ENCODE measurements at places on chromosomes 7 and 10.

DNA sequence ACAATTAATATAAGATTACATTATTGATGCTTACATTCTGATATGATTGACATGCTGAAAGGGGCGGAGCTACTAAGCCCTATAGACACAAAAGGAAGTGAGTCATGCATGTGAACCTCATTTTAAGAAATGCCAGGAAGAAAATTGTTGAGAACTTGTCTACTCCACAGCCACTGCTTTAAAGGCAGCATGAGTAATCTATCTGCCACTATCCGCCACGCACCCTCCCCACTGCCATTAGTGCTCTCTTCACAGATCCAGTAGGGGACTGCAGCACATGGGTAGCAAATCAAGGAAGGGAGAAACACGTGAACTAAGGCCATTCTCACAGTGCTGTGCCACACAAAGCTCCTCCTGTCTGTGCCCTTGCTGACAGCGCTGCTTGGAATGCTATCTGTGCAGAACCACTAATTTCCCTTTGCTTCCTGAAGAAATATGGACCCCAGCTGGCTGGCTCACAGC lies 524.8 kb downstream of the GRM8 start:
- no peak for DNase-seq

DNA sequence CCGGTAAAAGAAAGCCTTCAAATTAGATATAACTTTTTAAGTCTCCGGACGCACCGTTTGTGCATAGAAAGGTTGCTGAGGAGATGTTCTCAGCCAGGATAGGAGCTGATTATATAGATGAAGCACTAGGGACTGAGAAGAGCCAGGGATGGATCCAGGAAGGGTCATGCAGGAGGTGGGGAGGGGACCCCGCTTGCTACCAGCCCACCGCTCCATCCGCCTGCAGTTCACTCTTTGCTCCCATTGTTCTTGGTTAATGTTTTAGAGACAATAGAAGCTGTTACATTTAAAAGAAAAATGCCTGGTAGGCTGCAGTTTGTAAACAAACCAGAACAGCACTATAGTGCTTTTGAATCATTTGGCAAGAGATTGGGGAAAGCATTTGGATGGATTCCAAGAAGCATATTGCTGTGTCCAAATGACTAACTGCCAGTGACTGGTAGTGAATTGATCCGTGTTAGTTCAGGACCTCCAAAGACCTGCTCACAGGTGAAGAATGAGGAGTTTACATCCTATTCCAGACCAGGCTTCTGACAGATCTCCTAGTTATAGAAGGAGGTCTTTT lies 175.9 kb upstream of the TAC1 start:
- DNase-seq: no peak

- DNase-seq: no peak
Measured at GRCh38 chr10:49309691-49310411, 10.9 kb downstream of the C10orf71 start.

DNA sequence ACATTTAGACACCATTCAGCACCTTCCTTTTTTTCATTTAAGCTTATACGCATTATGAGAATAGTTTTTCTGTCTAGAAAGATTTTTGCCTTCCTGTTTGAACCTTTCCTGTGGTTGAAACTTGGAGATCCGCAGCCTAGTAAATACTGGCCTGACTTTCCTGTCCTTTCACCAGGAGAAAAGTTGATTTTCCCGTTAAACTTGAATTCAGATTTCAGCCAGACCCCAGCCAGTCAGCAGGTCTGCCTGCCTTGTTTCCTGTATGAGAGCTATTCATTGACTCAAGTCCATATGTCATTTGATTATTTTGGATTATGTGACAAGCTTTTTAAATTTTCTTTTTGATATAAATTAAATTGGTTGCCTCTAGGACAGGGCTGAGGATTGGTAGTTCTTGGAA lies 71.5 kb downstream of the EVX1 start:
- DNase-seq: no peak

- DNase-seq: no peak
Measured at GRCh38 chr7:94511718-94512117, 2.1 kb downstream of the CASD1 start.

- no peak for DNase-seq
Measured at GRCh38 chr7:30633223-30633622, 38.5 kb downstream of the GARS1 start.

GRCh38 chr10:70908406-70909296 lies 20.3 kb upstream of the PCBD1 start:
- no peak for DNase-seq

DNA sequence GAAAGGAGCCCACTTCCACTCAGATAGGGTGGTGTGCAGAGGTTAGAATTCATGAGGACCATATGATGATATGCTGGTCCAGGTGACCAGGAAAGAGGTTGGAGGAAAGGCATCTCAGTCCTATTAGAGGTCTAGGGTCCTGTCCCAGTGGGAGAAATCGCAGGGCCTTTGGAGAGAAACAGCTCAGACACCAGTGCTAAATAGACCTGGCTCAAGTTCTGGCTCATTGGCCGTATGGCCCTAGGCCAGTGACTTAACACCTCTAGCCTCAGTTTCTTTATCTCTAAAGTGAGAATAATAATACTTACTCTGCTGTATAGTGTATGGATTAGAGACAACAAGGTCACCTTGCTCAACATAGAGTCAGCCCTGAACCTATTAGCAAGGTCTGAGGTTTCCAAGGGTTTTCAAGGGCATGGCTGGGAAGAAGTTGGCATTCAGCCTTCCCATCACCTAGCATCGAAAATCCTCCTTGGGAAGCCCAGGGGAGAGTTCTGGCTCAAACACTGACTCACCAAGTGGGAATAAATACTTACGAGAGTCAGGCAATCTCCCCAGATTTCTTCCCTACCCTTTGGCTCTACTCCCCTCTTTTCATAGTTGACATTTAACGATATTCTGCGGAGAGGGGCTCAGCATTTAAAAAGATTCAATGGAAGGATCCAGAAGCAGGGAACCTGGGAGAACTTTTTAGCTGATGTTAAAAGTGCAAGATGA lies 473.1 kb upstream of the PODXL start:
- DNase-seq: no peak

- no peak for DNase-seq
Measured at GRCh38 chr10:121495719-121496118, 102.5 kb downstream of the FGFR2 start.

- DNase-seq: no peak
Measured at GRCh38 chr7:16916105-16916639, 34.4 kb upstream of the AGR3 start.

- no peak for DNase-seq
Measured at GRCh38 chr7:131501930-131502685, 54.3 kb downstream of the PODXL start.

DNA sequence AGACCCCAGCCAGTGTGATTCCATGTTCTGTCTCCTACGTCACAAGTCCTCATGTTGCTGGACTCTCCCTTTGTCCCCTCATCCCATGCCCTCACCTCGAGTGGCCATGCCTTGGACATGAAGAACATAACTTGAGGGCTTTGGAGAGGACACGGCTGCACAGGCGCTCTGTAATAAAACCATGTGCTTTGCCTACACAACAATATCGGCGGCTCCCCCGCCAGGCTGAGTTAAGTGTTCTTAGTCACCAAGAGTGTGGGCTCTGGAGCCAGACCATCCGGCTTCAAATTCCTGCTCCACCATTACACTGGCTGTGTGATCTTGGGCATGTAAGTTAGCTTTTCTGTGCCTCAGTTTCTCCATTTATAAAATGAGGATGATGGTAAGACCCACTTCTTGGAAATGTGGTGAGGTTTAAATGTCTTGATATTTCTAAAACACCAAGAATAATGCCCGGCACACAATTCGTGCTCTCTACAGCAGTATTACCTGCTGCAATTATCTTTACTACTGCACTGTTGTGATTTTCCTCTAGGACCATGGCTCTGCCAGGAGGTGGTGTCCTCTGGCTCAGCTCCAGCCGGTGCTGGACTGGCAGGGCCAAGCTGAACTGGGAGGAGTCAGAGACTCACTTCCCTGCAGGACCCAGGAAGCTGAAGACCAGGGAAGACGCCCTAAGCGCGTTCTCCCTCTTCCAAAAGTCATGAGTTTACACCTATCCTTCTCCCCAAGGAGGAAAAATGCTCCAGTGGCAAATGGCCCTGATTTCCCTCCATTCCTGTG lies 15.7 kb downstream of the SLIT1 start:
- DNase-seq: no peak

DNA sequence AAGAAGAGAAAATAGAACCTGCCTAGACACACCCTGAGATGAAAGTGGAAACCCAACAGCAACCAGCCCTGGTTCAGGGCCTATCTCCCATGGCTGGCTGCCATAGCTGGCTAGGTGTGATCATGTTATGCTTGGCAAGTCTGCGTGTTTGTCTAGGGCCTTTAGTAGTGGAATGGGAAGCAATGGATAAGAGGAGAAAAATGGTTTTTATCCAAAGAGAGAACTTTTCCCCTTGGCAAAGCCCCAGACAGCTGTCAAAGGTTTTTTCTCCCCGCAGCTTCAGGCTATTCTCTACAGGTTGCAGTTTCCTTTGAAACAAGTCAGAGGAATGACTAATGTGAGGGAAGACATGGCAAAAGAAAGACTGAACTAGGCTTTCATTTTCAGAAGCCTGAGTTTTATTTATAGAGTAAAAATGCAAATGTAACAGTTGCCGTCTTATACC lies 161.5 kb downstream of the SEMA3D start:
- no peak for DNase-seq

DNA sequence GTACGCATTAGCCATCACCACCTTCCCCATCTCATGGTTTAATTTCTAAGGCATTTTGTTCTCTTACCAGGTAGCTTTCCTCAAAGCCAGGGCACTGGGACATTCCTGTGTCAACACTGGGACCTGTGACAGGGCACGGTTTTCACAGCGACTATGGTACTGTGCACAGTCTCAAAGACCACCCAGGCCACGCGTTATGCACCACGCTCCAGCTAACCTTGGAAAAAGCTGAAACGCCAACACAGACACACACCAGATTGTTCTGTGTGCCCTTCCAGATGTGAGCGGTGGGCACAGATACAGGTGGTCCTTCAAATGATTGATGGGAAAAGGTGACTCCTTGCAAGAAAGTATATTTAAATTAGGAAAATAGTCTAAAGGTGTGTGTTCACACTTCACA lies 337.3 kb downstream of the WDR37 start:
- no peak for DNase-seq

DNA sequence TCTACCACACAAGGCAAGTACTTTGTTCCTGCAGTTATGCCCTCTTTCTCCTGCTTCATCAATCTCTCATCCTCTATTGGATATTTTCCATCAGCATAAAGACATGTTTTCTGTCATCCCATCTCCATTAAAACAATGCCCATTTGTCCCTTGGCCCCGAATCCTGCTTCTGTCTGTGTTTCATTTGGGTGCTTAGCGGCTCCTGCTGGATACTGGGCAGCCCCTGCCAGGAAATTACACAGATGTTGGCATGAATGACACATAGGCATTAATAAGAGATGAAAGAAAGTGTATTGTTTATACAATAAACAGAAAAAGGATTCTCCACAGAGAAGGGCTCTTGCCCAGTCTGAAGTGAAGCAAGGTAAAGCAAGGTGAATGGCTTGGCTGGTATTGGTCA lies 765.3 kb downstream of the REEP3 start:
- no peak for DNase-seq

DNA sequence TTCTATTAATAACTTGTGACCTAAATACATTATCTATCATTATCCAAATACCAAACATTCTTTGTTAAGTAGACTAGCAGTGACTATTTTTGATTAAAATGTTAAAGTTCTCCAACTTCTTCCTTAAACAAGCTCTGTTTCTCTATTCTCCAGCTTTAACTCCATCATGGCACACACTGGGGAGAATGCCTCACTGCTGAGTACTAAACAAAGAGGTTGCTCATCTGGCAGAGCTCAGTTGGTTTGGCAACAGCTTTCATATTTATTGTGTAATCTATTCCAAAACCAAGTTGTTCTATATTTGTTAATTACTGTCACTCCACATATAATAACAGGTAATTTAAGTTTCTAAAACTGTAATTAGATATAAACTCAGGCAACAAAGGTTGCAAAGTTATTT lies 89.6 kb downstream of the USP6NL start:
- DNase-seq: no peak

DNA sequence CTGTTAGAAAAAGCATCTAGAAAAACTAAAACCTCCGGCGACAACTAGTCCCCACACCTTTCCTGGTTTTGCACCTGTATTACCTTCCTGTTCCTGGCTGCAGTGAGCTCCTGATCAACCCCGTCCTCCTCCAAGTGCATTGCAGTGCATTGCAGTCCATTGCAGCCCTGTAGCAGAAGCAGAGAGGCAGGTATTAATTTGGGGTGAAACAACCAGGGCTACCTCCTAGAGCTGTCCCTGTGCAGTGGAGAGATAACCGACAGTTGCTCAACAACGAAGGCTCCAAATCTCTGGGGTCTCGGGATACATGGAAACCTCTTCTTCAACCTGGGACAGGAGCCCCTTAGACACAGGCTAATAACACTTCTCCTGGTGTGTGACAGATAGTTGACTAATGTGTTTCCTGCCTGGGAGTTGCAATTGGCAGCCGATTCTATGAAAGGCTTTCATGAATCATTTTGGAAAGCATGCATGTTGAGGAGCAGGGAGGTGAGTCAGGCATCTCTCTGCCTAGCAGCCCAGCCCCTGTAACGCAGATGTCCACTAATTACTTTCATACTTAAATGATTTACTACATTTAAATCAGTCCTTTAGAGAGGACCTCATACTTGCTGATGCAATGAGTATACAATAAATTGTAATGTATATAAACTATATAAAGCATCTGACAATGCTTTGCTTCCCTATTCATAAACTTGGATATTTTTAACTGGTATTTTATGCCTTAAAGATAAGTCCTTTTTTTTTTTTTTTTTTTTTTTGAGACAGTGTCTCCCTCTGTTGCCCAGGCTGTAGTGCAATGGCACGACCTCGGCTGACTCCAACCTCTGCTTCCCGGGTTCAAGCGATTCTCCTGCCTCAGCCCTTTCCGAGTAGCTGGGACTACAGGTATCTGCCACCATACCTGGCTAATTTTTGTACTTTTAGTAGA lies 59.0 kb downstream of the PRR15 start:
- no peak for DNase-seq

- DNase-seq: no peak
Measured at GRCh38 chr10:123272171-123272570, 118.0 kb downstream of the BUB3 start.

DNA sequence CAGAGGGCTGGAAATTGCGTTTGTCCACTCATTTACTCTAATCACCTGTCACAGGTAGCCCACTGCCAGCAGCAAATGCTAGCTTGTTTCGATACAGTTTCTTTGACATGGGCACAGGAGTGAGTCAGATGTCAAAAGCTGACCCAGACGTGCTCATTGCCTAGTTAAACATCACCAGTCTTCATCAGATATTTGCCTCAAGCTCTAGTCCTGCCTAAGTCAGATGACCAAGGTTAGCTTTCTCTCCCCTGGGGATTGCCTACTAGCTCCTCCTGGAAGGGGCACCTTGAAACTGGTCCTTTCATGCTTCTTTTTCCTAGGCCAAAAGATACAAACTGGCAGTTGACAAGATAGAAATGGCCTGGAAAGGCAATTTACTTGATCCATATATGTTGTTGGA lies 35.2 kb downstream of the GPAM start:
- DNase-seq: no peak

DNA sequence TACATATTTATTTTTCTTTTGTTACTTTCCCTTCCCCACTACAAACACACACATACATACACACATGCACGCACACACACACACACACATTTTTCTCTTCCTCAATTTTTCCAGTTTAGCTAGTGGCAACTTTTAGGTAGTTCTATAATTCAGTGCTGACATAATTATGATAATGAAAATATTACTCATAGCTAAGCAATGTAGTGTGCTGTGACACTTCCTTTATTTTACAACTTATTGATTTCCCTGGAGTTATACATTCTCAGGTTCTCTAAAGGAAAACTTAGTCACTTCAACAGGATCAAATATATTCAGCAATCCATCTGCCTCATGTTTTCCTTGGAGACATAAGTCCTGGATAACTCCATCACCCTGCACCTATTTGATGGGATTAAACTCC lies 151.6 kb downstream of the CACNA2D1 start:
- DNase-seq: no peak

GRCh38 chr7:18756378-18757050 lies 261.0 kb downstream of the HDAC9 start:
- no peak for DNase-seq

All from stimulated activated CD4-positive, alpha-beta T cell treated with anti-CD3 and anti-CD28 coated beads, TNF-alpha, amount 100 ng/mL, for 4 hours (primary cell).